ENCODE measurements at places on chromosomes 2 and 18.

- DNase-seq: no peak
These were observed 201.7 kb downstream of the MREG start for GRCh38 chr2:215811409-215812345.

DNA sequence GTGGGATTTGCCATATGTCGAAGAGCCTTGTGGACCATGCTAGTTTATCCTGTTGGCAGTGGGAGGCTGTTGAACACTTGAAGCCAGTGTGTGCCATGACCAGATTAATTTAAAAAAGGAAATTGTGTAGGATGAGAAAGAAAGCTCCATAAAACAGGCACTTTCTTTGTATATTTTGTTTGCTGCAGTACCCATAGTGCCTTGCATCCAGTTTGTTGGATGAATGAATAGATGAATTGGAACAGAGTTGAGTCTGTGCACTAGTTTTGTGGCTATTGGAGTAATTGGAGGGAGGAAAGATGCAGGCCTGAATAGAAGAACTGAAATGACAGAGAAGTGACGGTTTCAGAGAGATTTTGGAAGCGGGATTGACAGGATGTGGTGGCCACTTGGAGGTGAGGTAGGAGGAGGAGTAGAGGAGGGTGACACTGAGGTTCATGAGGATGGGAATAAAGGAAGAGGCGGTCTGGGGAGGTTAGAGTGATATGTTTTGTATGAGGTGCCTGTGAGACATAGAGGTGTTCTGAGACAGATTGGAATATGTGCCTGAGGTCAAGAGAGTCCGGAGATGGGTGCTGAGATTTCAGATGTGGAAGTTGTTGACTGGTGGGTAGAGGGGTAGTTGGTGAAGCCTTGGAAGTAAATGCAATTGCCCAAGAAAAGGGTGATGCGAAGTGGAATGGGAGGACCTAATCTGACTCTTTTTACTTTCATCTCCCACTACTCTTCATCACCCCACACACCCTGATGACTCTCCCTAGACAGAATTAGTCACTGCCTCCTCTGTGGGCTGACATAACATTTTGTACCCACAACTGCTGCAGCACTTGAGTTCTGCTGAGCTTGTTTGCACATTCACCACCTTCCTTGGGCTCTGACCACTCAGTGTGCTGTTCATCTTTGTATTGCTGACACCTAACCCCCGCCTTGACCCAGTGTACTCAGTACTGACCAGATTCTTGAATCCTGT is 5.1 kb downstream of the DGUOK start:
- no peak for DNase-seq

- DNase-seq: peak; percentile 74
These were observed 208.0 kb downstream of the TFCP2L1 start for GRCh38 chr2:121076885-121077549.

GRCh38 chr2:117273009-117273671 is 541.4 kb upstream of the DDX18 start:
- DNase-seq: no peak

- no peak for DNase-seq
These were observed 35.1 kb upstream of the SLC14A1 start for GRCh38 chr18:45688833-45689232.

DNA sequence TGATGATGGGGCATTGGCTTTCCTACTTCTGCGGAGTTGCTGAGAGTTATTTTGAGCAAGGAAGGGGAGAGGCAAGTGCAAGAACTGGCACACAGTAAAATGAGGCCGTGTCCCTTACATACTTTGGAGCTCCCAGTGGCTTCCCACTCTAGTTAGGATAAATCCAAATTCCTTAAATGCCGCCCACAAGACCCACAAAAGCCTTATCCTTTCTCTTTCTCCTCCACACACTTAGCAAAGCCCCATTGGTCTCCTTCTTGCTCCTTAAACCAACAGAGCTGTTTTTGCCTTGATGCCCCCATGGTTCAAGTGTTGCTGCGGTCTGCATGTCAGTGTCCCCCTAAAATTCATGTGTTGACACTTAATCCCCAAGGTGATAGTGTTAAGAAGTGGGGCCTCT is 24.3 kb downstream of the TMEM247 start:
- DNase-seq: no peak

GRCh38 chr2:240586919-240587800 is 626 bp downstream of the CAPN10 start:
- DNase-seq: peak; percentile 48

DNA sequence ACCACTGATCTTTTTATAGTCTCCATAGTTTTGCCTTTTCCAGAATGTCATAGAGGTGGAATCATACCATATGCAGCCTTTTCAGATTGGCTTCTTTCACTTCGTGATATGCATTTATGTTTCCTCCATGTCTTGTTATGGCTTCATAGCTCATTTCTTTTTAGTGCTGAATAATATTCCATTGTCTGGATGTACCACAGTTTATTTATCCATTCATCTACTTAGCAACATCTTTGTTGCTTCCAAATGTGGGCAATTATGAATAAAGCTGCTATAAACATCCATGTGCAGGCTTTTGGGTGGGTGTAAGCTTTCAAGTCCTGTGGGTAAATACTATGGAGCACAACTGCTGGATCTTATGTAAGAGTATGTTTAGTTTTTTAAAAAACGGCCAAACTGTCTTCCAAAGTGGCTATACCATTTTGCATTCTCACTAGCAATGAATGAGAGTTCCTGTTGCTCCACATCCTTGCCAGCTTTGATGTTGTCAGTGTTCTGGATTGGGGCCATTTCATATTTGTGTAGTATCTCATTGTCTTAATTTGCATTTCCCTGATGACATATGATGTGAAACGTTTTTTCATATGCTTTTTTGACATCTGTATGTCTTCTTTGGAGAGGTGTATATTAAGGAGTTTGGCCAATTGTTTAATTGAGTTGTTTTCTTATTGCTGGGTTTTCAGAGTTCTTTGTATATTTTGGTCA is 20.6 kb downstream of the STPG4 start:
- no peak for DNase-seq

GRCh38 chr18:48404716-48405507 is 4.3 kb downstream of the ZBTB7C start:
- no peak for DNase-seq

- no peak for DNase-seq
These were observed 101.2 kb downstream of the KCTD18 start for GRCh38 chr2:200408428-200409316.

DNA sequence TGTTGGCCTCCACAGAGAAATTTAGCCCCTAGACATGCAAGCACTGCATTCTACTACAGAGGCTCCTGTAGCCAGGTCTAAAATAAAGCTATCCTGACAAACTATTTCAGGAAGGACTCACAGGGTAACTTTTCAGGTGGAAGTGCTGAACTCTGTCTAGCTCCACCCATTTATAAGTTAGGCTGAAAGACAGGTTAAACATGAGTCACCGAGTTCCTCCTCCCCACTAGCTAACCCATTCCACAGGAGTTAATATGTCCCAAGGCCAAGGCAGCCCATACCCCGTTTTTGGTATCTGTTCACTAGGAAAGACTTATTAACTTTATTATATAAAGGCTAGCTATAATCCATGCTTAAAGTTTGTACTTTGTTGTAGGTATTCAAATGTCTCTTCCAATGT is 3.5 kb downstream of the CWC22 start:
- DNase-seq: no peak

DNA sequence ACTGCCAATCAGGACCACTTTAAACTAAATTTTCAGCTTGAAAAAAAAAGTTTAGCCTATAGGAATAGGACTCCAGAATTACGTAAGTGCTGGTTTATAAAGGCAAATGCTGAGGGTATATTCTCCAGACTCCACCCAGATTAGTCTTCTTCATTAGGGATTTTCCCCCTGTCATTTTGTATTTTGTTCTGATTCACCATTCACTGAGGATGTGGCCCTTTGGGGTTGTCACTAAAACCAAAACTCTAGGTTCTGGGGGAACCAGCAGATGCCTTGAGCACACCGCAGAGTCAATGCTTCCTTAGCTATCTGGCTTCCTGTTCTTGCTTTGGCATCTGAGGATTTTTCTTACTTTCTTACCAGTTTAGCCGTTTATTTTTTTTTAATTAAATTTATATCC is 10.5 kb downstream of the SCYGR4 start:
- DNase-seq: no peak
